ENCODE measurements at places on chromosomes 5 and 9.

DNA sequence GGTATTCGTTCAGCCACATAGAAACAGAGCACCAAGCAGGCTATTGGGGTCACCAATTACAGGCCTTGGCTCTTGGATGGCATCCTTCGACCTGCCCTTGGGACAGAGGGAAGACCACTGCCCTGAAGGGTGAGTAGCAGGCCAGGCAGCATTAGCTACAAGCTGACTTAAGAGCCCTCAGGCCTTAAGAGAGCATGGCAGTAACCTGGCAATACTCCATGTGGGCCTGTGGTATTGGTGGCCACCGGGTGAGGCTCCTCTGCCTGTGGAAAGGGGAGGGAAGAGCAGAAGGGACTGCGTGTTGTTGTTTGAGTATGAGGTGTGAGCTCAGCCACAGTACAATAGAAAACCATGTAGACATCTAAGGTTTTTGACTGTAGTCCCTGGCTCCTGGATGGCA lies 170.6 kb downstream of the MCTP1 start:
- no peak for DNase-seq

- no peak for DNase-seq
Observed at GRCh38 chr5:78806544-78806943, 158.0 kb upstream of the LHFPL2 start.

GRCh38 chr5:181173420-181174342 lies 26.3 kb downstream of the OR2V2 start:
- DNase-seq, result no peak

DNA sequence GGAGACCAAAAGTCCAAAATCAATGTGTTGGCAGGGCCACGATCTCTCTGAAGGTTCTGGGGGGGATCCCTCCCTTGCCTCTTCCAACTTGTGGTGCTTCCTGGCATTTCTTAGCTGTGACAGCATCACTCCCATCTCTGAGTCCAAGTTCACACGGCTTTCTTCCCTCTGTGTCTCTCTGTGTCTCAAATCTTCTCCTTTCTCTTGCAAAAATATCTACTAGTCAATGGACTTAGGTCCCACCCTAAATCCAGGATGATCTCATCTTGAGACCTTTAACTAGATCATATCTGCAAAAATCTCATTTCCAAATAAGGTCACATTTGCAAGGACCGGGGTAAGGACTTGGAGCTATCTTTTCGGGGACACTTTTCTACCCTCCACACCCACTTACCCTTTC lies 186.1 kb downstream of the HSD17B3 start:
- no peak for DNase-seq

- no peak for DNase-seq
Observed at GRCh38 chr9:124297551-124297901, 39.8 kb downstream of the NEK6 start.

GRCh38 chr9:3285365-3286161 lies 240.2 kb downstream of the RFX3 start:
- DNase-seq, result no peak

DNA sequence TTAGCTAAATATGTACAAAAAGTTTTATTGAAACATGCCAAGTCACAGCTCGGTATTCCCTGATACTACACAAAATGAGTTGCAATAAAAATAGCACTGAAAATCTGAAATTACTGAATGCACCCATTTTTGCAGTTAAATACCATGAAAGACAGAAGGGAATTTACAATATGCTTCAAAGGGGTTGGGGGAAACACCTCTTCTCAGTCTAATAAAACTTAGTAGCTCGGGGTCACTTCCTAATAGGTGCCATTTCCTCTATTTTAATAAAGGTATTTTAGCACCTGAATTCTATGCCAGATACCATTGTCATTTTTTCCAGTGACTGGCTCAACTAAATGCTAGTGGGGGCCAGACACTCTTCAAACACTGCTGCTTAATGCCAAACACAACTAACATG lies 204.1 kb upstream of the MEF2C start:
- no peak for DNase-seq
